Stimulated activated CD8-positive, alpha-beta memory T cell treated with anti-CD3 and anti-CD28 coated beads, Interleukin-7, amount 100 ng/mL, for 1 hour (primary cell): ENCODE measurements at places on chromosomes 16 and 17.

DNA sequence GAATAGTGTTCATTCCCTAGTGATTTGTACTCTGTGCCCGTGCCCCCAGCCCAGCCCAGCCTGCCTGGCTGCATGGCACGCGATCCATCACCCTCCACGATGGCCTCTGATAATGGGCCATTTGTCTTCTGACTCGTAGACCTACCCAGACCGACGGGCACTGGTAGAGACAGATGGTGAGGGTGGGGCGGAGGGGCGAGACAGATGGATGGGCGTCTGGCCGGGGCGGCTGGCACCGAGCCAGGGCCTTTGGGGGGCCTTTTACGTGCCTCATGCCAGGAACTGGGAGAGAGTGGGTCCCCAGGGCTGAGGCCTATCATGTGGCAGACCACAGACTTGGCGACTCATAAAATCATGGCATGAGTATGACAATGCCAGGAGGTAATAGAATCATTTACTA is 25.4 kb downstream of the CRHR1 start:
- DNase-seq: no peak

DNA sequence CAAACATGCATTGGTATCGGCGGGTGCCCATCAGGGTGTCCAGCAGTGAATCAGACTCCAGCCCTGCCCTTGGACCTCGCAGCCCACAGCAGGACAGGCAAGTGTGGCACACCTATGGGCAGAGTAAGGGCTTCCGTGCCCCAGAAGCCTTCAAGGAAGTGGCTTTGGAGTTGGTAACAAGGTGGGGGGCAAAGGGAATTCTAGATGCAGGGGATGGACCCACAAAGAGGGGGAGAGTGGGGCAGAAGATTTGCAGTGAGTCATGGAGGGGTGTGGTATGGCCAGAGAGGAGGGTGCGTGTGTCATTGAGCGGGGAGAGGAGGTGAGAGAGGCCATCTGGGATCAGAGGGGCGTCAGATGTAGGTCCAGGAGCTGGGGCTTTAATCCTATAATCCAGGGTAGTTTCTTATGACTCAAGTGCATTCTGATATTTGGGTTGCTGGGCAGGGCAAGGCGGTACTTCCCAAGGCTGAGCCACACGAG is 8.5 kb upstream of the SPNS2 start:
- DNase-seq: no peak

DNA sequence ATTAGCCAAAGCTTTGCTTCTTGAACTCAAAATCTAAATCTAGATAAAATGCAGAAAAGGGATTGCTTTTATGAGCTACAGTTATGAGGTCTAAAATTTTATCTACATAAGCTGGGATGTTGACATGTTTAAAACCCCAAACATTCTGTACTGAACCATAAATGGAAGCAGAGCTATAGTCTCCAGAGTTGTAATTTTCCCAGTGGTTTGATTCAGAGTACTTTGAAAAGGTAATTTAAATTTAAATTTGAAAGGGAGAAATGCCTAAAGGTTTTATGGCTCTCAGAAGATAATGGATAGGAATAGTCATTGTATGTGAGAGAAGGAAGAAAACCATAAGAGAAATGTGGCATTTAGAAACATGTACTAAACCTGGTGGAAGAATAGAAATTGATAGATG is 163.2 kb downstream of the PPM1E start:
- DNase-seq: no peak

GRCh38 chr17:55830699-55831471 is 80.0 kb downstream of the PCTP start:
- no peak for DNase-seq

DNA sequence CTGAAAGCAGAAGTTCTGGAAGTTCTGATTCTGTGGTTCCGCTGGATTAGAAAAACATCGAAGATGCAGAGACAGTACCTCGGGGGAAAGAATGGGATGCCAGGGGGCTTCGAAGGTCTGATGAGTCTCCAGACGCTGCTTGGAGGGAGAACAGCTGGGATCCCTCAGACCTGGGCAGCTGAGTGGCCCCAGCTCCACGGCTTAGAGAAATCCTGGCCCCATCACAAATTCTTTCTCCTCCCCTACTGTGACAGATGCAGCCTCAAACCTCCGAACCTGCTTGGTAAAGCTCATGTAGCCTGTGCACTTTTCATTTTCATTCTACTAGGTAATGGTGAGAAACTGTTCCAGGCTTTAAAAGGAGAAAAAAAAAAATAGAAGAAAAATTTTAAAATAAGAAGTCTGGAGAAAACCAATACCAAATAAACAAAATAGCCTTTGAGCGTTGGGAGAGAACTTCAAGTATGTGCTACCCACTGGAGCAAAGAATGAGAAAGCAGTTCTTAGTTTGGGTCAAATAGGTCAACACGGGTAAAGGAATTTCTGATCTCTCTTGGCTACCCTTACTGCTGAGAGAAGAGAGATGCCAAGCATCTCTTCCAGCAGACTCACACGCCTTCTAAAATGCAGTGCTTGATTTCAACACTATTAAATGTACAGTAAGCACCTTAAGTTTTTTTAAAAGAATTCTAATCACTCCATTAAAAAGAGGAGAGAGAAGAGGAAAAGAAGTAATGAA is 19.9 kb downstream of the MAF start:
- no peak for DNase-seq
